ENCODE measurements at places on chromosomes 7 and 10.

GRCh38 chr10:95572131-95572820 lies 11.1 kb upstream of the SORBS1 start:
- no peak for DNase-seq

DNA sequence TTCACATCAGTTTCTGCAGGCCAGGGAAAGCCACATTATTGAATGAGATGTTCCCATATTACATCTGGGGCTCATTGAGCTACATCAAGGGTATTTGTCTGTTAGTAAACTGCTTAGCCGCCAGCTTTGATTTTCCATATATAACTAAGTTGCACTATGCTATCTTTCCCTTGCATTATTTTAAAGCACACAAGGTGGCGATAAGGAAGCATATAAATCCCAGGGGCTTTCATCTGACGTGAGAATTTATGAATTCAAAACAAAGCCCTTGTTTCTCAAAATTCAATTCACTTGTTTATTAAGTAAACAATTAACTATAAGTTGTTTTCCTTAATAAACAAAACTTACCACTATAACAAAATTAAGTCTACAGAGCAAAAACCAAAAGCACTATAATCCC lies 334.1 kb upstream of the TPK1 start:
- peak; percentile 44 for DNase-seq

DNA sequence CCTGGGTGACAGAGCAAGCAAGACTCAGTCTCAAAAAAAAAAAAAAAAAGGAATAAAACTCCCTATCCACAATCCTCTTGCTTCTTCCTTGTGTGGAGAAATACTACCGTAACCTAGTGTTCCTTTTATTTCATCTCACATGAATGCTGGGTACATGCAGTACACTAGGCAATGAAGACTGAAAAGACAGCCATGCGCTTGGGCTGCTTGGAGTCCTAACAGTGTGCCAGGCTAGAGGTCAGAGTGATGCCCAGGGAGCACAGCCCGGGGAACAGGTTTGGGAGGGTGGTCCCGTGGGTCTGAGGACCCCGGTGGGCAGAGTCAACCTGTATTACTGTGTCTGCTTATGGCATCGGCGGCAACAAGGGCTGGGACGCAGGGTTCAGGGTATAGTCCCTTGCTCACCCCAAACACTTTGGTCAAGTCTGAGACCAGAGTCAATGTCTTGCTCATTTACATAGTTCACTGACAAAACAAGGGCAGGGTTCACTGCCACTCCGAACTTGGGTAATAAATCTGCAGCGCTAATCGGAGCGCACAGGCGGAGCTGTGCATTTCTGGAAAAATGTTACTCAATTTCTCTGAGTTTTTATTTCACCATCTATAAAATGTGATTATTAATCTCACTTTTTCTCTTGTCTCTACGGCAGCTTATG lies 118.0 kb downstream of the CLEC2L start:
- no peak for DNase-seq

DNA sequence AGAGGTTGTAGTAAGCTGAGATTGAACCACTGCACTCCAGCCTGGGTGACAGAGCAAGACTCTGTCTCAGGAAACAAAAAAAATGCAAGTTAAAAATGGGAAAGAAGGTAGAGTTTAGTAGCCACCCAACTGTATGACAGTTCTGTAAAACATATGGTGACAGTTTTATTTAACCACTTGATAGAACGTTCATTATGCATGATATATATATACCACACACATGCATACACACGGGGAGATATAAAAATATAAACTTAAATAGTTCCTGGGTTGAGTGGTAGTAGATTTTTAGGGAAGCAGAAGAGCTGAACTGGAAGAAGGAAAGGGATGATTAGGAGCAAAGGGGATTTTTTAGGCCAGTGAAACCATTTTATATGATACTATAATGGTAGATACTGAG lies 120.0 kb downstream of the KMT2C start:
- no peak for DNase-seq

- DNase-seq: no peak
These were observed 63.4 kb downstream of the DAGLB start for GRCh38 chr7:6384327-6384726.

- no peak for DNase-seq
These were observed 6.1 kb downstream of the ZNF277 start for GRCh38 chr7:112212571-112212970.

GRCh38 chr10:110398419-110399105 lies 93.8 kb upstream of the SMNDC1 start:
- DNase-seq: peak; percentile 97

GRCh38 chr10:29917311-29917710 lies 142.1 kb downstream of the JCAD start:
- no peak for DNase-seq

Data from fibroblast of gingiva (primary cell).